Stimulated activated CD4-positive, alpha-beta T cell treated with anti-CD3 and anti-CD28 coated beads, Interleukin-2, amount 100 ng/mL, for 48 hours (primary cell): ENCODE measurements at places on chromosomes 2 and 18.

DNA sequence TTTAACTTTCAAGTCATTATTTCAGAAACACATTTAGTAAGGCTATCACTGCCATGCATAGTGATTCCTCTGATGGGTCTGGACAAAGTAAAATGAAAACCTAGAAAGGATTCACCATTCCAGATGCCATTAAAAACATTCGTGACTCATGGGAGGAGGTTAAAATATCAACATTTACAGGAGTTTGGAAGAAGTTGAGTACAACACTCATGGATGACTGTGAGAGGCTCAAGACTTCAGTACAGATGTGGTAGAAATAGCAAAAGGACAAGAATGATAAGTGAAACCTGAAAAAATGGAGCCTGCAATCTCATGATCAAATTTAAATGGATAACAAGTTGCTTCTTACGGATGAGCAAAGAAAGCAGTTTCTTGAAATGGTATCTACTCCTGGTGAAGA lies 5.8 kb upstream of the TWSG1 start:
- DNase-seq, result no peak

DNA sequence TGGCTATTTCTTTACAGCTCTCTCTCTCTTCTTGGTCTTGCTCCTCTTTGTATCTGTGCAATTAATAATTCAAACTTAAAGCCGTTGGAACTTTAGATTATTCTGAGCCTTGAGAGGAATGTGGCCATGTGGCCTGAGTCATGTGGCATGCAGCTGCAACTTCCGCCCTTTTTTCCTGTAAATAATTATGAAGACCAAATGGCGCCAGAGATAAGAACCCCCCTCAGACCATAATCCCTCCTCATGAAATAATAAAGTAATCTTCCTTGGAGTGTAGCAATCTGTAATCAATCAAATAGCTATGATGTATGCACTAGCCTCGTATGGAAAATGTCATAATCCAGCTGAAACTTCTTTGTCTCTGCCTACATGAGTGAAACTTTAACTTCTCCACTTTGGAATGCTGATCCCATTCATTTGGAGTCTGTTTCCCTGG lies 13.5 kb upstream of the TWSG1 start:
- no peak for DNase-seq

DNA sequence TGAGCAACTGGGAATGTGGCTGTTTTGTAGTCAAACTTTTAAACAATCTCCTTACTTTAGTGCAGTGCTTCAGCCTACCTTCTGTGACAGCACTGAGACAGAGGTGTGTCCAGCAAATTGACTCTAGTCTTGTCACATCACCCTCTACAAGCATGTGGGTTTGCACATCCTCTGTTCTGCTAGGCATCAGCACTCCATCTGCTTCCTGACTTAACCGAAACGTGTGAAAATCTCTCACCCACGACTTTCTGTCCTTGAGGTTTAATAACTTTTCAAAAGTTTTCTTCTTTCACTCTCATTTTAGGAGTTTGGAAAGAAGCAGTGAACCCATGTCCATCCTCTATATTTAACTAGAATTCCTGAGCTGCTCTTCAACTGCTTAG lies 42.6 kb downstream of the TTR start:
- no peak for DNase-seq

DNA sequence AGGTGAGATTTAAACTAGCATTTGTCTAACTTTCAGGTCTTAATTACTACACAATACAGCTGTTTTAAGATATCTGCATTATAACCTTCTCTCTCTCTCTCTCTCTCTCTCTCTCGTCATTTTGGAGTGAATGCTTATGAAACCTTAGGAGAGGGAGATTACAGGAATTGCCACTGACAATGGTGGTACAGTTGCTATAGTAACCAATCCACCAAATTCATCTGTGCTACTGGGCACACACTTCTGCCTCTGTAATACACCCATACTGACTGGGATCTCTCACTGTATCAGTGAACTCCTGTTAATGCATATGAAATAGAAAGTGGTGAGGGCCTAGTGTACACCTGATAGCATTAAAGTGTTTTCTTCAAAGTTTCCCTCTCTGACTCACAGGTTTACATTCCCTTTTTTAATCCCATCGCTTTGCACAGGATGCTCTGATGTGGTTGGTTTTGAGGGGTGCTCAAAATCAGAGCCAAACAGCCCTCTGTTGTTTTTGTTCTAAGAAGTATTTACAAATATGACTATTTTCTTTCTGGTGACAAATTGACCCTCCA lies 13.1 kb downstream of the KLHL14 start:
- no peak for DNase-seq

DNA sequence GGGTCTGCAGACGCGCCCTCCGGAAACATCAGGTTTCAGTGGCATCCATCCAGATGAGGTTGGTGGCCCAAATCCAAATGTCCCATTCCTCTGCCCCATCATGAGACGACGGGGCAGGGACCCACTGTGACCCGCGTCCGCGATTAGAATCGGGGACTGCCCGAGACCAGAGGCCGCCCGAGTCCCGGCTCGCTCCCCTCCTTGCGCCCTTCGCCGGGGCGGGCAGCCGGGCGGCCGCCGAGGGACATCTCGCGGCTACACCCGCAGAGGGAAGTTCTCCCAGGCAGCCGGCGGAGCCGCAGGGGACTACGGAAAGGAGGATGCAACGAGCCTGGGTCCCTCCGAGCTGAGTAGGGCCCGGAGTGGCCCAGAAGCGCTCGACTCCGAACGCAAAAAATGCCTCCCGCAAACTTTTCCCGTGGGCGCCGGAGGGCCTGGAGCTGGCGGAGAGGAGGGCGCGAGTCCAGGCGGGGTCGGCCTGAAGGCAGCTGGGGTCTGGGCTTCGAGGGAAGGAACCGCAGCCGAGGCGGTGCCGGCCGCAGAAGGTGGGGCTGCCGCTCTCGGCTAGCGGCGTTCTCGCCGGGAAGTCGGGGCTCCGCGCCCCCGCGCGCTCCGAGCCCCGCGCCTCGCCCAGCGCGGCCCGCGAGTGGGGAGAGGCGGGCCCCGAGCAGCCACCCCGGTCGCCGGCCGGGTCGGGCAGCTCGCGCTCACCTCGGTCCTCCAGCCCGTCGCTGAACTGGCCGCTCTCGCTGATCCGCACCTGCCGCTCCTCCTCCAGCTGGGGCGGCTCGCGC lies 580 bp downstream of the TMEM163 start:
- no peak for DNase-seq

- no peak for DNase-seq
These were observed 27.2 kb upstream of the OTX1 start for GRCh38 chr2:63023444-63023843.

DNA sequence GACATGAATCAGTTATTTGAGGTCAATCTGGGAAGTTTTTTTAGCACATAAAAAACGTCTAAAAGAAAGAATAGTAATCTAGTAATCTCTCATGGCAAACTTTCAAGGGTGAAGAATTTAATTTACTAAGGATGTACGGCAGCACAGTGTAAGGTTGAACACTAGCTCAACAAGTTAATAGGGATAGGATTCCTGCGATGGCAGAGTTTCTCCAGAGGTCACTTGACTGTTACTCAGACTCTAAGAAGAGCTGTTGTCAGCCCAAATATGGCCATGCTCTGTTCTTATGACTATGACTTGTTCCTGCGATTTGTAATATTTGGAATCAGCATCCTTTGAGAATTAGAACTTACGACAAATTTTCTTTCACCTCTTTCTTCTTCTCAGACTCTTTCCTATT lies 553.3 kb upstream of the TNP1 start:
- no peak for DNase-seq

DNA sequence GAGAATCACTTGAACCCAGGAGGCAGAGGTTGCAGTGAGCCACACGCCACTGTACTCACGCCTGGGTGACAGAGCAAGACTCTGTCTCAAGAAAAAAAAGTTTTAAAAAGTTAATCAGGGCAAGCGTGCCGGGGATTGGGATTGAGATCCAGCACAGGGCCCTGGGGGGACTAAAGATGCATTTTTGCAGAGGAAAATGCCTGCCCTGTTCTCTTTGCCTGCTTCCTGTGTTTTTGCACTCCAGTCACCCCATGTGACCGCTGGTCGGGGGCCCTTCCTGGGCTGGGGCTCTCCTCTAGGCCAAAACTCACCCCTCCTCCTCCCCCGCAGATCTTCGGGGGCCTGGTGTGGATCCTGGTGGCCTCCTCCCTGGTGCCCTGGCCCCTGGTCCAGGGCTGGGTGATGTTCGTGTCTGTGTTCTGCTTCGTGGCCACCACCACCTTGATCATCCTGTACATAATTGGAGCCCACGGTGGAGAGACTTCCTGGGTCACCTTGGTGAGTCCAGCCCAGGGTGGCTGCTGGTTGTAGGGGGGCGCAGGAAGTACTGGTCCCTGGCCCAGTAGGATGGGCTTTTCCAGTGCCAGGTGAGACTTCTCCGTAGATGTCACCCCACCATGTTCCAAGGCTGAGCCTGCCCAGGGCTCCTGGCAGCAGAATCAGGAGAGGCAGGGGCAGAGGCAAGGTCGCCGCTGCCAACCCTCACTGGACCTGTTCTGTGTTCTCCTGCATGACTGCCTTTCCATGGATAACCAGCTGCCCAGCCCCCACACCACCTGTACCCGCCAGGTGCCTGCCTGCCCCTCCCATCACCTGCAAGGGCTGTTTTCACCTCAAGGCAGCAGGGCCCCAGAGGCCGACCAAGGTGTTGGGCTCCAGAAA lies 22.4 kb downstream of the MAL start:
- DNase-seq, result no peak

- DNase-seq, result no peak
These were observed 115.2 kb downstream of the FAM210A start for GRCh38 chr18:13611142-13611600.

DNA sequence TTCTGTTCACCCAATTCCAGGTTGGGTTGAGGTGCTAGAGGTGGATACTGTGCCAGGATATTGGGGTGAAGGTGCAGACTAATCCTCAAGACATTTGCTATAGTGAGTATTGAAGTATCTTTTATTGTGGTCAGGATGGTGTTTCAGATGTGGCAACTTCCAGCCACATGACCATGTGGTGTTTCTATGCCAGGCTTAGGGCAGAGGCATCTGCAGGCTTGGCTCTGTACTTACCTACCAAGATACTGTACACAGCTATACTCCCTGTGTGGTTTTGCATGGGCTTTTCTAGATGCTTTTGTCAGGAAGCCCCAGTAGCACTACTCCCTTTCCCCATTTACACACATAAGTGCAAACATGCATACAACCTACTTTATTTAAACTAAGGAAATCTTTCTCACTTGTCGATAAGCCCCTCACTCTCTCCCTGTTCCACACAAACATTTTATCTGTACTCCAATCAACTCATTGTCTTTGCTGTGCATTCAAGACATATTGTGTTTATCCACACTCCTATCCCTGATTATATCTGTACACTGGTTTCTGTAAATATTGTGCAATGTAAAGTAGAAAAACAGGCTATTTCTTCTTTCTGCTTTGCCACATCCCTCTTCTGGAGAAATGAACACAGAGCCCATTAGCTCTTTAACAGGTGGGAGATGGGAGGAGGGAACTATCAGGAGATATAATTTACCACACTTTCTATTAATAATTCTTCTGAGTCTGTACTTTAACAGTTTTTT lies 12.3 kb downstream of the ARL6IP6 start:
- DNase-seq, result no peak

DNA sequence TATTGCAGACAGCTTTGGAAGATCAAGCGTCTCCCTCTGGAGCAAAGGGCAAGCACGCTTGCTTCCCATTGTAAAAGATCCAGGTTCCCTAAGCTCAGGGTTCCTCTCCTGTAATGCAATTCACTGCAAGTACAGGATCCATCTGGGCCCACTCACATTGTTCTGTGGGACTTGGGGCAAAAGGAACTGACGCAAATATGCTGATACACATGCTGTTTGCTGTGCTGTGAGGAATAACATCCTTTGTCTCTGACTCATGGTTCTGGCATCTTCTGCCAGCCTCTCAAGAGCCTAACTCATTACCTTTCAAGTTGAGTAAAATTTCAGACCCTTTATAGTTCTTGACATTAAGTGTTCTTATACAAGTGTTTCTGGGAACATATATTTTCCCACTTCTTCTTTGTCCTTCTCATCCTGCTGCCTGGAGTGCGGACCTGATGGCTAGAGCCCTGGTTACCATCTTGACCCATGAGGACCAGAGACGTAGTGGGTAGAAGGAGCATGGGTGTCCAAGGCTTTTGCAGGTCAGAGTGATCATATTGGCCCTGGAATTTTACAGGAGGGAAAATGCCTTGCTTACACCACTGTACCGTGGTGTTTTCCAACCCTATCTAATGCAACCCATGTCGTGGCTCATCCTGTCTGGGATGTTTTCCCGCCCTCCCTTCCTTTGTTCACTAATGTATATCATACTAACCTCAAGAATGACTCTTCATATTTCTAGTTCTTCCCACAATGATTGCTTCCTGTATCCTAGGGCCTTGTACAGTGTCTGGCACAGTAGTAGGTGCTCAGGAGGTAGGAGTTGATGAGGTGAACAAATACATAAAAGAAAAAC lies 145.7 kb upstream of the GLI2 start:
- DNase-seq, result no peak

DNA sequence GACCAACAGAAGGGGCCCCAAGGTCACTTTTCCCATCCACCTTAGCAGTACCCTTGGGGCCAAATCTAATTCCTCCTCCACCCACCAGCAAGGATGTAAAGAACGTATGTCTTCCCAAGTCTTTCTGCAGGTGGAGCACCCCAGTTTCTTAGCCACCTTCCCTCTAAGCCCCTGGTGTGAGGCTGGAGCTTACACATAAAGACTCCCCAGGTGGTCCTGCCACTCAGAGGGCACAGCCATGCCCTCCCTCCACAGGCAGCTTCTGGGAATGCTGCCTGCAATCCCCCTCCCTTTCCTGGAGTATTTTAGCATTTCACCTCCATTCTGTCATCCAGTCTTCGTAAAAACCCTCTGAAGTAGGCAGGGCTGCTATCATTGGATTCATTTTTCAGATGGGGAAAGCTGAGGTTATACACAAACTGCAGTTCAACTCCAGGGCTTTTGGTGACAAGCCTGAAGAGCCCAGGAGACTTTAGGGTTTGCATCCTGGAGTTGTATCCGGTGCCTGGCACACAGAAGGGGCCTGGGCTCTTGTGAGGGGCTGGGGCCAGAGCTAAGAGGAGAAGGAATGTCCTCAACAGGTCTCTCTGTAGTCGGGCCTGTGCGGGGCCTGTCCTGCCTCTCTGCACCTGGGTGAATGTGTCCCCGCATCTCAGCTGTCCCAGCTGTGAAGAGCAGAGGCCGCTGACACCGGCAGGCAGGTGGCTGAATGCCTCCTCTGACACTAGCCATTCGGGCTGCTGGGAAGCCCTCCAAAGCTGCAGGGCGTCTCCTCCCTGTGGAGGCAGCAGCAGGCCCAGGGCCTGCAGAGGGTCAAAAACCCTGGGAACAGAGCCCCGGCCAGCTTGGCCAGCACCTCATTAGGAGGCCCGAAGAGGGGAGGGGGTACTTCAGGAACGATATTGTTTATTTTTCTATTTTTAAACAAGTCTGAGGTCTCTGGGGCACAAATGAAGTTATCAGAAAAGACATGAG lies 27.6 kb downstream of the CIB4 start:
- no peak for DNase-seq

- no peak for DNase-seq
These were observed 61.2 kb upstream of the RBBP8 start for GRCh38 chr18:22871809-22872525.

GRCh38 chr2:46001741-46002506 lies 295.3 kb upstream of the EPAS1 start:
- no peak for DNase-seq

DNA sequence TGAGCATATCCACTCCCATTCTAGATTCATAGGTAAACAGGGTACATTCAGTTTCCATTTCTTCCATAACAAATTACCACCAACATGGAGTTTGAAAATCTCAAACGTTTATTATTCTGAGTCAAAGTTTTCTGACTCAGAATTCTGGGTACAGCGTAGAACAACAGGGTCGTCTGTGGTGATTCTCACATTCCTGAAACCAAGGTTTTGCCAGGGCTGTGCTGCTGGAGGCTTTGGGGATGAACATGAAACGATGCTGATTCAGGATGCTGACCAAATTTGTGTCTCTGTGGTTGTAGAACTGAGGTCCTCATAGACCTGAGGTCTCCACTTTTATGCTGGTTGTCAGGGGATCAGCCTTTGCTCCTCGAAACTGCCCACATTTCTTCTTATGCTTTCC lies 255.7 kb downstream of the DSEL start:
- no peak for DNase-seq
